ENCODE measurements at places on chromosomes 7 and 10. TPM values are rescaled to one million over a fixed set of nuclear protein-coding genes. Genes with fewer than 3 reads are reported as not detected.

Gene SPDYE18
- total RNA-seq: not detected

Gene RADIL
- total RNA-seq: 0.20 TPM

DNA sequence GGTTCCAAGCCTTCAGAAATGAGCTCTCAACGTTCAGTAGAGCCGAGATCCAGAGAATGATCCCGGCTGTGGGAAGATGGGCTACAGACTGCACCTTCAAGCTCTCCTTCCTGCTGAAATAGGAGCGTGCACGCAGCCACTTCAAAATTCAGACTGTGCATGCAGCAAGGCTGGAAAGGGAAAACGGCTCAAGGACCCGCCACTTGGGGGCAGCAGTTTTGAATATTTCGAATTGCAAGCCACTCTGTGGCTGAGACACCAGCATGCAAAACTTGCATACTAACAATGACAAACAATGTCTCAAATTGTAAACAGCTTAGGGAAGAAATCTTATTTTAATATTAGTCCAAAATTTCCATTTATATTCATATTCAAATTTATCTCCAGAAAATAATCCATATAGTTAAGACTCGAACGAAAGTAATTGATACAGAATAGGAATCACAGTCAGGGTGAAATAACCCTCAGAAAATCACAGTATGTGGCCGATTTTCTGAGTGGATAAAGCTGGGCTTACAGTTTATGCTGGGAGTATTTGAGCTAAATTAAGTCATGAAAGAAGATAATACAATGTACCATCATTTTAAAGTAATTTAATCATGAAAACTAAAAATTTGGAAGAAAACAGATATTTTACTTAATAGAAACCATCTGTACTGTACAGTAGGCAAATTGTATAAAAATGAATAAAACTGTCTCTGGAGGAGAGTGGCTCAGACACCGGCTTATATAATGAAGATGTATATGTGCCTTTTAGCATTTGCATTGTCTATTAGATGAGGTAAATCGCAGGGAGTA, 137.9 kb upstream of the MKI67 start:
- ATAC-seq: no peak

GRCh38 chr7:41779918-41780317, 77.0 kb upstream of the INHBA start:
- ATAC-seq: no peak

- no peak for ATAC-seq
These were observed 21.6 kb upstream of the TRIL start for GRCh38 chr7:28979776-28980175.

DNA sequence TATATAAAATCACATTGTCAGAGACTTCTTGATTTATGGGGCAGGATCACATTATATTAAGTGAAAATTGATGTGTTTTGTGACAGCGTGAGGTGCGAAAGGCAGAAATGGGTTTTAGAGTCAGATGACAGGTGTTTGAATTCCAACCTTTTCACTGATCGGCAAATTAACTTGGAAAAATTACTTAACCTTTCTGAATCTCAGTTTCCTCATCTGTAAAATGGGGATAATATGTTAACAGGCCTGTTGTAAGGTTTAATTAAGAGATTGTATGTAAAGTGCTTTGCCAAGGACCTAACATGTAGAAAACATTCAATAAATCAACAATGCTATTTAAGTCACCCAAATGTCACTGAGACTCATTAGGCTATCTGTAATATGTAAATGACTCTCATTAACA, 221.2 kb upstream of the LYZL1 start:
- no peak for ATAC-seq
